ENCODE measurements at places on chromosomes 11 and 22. TPM values are rescaled to one million over a fixed set of nuclear protein-coding genes. Genes with fewer than 3 reads are reported as not detected.

Gene CHRNA10
- 3.3 TPM for total RNA-seq

Gene GLYAT
- 0.23 TPM for total RNA-seq

GRCh38 chr11:60390419-60390818 is 5.8 kb upstream of the MS4A14 start:
- DNase-seq = no peak

DNA sequence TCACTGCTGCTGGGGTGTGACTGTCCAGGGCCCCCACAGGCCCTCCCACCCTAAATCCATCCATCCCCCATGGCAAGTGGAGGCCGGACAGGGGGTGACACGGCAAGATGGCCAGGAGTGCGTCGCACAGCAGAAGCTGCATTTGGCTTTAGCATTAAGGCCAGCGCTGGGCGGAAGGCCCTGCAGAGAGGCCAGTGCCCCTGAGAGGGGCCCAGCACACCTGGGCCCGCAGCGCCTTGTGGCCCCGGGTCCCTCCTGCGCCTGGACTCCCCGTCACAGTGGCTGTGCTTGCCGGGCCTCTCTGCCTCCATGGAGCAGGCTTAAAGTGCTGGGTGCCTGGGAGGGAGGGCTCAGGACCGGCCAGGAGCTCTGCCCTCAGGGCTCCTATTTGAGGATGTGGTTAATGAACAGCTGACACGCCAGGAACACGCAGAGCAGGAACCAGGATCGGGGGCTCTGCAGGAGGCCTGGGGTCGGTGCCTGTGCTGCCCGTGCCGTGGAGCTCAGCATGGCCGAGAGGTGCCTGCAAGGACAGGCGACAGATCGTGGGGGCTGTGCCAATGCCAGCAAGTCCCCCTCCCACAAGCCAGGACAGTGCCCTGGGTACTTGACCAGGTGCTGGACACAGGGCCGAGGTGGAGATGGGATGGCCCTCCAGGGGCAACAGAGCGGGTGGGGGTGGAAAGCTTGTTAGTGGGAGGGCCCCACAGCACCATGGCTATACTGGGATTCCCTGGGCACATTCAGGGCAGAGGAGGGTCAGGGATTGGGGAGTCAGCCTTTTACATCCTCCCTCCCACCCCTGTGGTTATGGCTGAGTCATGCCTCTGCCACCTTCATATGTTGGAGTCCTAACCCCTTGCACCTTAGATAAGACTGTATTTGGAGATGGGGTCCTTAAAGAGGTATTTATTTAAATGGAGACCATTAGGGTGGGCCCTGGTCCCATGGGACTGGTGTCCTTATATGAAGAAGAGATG is 30.9 kb upstream of the CARS1 start:
- DNase-seq = no peak

GRCh38 chr11:74033046-74033445 is 24.2 kb upstream of the UCP3 start:
- no peak for DNase-seq

Data from gastrocnemius medialis (tissue), 4 donors.